ENCODE measurements at places on chromosomes 2 and 18.

- DNase-seq: no peak
Measured at GRCh38 chr18:48867978-48868377, 82.8 kb downstream of the SMAD7 start.

DNA sequence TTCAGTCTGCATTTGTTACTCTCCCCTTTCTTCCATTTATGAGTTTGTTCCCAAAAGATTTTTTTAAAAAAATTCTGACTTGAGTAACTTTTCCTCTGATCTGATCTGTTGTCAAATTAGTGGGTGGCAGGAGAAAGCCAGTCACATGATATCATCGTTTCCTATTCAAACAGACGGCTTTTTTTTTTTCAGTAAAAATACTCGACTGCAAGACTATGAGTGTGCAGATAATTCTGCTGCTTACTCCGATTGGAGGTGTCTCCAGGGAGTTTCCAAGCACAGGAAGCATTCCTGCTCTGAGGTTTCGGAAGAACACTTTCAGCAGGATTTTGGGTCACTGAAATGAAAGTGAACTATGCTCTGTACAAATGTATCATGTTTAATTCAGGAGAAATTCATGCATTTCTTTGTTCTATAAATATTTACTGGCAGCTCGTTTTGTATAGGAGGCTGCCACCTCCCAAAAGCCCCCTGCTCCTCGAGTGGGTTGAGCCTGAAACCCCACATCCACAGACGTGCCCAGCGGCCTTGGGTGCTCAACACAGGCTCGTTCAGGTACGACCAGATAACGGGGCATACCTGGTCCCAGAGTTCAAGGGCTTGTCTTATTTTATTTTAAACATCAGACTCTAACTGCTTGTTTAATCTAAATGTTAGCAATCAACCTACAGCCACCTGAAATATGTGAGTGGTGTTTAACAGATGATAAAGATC lies 126.9 kb upstream of the ZNF516 start:
- DNase-seq: peak; percentile 61

DNA sequence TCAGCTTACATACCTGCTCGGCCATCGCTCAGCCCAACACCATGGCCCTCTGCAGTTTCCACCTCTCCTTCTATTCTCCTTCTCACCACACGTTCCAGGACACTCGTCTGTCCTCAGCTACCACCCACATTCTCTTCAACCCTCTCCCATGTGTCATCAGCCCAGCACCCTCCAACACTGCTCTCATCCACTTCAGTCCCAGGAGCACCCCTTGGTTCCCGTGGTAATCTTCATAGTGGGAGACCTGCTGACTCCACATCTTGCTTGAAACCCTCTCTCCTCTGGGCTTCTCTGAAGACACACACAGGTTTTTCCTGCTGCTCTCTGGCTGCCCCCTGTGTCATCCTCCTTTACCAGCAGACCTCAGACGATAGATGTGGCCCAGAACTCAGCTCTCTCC lies 228.7 kb downstream of the GBX2 start:
- no peak for DNase-seq

DNA sequence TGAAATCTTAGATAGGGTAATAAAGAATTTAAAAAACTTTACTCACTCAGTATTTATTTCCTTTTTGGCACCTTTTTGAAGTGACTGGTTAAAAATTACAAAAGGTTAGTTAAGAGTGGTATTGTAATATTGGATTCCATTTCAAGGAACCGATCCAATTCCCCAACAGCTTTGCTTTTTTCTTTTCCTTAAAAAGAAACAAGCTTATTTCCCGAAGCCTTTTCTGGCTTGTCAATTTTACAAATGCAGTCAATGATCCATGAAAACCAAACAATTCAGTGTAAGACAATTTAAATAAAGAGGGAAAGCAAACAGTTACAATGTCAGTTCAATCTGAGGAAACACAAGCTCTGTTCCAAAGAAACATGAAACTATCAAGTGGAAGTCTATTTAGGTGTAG lies 200.2 kb downstream of the RIT2 start:
- no peak for DNase-seq

DNA sequence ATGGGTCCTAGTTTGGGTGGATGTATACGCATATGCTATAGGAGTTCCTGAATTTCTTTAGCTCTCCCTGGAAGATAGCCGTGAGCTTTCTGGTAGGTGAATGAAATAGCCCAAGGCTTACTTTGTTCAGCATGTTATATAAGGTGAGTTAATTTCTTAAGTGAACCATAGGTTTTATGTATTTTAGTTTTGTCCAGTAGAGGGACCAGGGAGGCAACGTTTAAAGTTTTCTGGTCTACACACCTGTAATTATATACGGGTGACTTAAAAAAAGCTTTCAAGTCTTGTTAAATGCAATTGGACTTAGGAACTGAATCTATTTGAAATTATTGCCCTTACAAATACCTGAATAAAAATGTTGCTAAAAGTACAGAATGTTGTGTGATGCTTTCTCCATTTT lies 402.5 kb upstream of the DDX18 start:
- DNase-seq: no peak

GRCh38 chr2:38125842-38126241 lies 49.9 kb upstream of the CYP1B1 start:
- DNase-seq: no peak

DNA sequence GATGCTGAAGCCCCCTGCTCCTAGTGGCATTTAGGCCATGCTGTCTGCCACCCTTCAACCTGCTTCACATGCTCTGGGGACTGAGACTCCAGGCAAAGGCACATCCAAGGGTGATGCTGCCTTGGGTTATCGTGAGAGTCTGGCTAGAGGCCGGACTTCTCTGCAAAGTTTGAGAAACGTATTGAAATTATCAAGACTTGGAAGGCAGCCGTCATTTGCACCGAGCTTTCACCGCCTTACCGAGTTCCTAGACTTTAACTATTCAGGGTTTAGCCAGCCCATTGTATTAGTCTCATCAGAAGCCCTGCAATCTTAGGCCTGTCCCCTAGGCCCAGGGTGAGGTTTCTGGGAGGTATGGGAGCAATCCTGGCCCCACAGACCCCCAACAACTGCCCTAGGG lies 34.0 kb downstream of the RDH14 start:
- no peak for DNase-seq

DNA sequence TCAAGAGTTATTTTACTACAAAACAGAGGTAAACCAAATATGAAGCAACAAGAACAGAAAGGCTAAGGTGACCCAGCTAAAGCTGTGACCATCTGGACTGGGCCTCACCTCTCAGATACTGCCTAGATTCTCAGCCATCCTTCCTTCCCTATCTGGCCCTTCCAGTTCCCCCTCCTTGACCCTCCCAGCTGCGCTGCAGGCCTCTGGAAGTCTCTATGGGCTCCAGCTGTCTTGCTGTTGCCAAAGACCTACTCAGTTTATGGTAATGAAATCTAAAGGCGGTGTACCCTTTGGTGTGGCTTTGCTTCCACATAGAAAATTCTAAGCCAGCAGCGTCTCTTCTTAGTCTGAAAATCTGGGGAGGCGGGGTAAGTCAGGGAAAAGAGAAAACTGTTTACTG lies 55.7 kb downstream of the ARHGEF33 start:
- DNase-seq: no peak

- no peak for DNase-seq
Measured at GRCh38 chr2:157866202-157866601, 9.9 kb downstream of the ACVR1 start.

- no peak for DNase-seq
Measured at GRCh38 chr2:69549421-69549820, 94.1 kb downstream of the AAK1 start.

DNA sequence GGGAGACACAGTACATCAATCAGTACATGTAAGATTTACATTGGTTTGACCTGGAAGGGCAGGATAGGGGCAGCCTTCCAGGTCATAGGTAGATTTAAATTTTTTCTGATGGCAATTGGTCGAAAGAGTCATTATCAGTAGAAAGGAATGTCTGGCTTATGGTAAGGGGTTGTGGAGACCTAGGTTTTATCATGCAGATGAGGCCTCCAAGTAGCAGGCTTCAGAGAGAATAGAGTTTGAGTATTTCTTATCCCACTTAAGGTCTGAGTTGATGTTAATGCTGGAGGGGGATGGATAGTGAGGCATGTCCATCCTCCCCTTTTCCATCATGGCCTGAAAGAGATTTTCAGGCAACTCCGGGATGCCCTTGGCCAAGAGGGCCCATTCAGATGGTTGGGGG lies 60.7 kb downstream of the SPTBN1 start:
- no peak for DNase-seq

DNA sequence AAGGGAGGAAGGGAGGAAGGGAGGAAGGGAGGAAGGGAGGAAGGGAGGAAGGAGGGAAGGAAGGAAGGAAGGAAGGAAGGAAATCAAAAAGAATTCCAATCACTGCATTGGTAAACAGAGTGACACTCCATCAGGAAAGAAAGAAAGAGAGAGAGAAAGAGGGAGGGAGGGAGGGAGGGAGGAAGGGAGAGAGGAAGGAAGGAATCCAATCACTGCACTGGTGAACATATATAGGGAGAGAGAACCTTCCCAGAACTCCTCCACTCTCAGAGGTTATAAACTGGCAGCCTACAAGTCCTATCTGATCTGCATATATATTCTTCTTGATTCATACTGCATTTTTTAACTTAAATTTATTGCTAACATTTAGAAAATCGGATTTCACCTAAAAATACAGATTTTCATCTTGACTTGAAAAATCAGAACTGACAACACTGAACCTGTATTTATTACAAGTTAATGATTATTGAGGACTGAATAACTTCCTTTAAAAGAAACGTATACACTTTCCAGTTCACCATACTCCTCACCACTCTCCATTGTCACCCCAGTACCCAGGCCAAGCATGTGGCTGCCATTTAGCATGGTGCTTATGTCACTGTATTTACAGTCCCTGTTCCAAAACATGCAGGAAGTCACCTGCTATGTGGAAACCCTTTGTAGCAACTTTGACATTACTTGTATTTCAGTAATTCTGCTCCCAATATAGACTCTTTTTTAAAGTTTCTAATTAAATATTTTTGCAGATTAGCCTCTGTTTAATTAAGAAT lies 83.5 kb downstream of the ANTXR1 start:
- no peak for DNase-seq

DNA sequence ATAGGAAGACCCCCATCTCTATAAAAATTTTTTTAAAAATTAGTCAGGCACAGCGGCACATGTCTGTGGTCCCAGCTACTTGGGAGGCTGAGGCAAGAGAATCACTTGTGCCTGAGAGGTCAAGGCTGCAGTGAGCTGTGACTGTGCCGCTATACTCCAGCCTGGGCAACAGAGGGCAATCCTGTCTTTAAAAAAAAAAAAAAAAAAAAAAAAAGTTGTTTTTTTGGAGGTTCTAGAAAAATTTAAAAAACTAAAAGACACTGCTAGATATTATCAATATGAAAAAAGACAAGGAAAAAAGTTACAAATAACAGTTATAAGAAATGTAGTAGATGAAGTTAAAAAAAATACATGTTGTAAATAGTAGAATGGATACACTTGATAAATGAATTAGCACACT lies 56.1 kb upstream of the C2orf15 start:
- DNase-seq: no peak

- DNase-seq: no peak
Measured at GRCh38 chr2:128376241-128377041, 57.8 kb upstream of the HS6ST1 start.

Measured in retina (tissue), 1 donor.